ENCODE measurements at places on chromosomes 5 and 9.

DNA sequence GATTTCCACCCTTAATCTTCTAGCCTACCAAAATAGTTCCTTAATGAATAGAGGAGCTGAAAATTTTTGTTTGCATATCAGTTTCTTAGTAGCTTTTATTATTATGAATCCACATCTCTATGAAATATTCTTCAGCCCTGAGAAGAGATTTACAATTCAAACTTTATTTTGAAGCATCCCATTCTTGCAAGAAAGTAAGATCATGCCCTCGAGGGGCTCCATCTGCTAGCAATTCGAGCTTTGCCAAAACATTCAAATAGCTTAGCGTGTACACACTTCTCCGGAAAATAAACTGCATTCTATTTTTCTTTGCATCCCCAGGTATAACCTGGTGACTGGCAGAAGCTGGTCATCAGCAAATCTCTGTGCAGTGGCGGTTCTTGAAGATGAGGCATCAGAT is 370.7 kb downstream of the MTRR start:
- H3K27me3 ChIP-seq: no peaks in the 10 kb centered on the region
- no peaks in the 10 kb centered on the region for H3K4me1 ChIP-seq
- H3K27ac ChIP-seq: no peak overlapping the region

GRCh38 chr9:127154390-127155191 is 32.2 kb upstream of the ANGPTL2 start:
- no peak for DNase-seq
- H3K4me3 ChIP-seq: no peak overlapping the region
- no peaks in the 10 kb centered on the region for H3K36me3 ChIP-seq

- no peak overlapping the region for H3K27ac ChIP-seq
- H3K4me3 ChIP-seq: no peak overlapping the region
- no peak for DNase-seq
Measured at GRCh38 chr5:145906401-145906800, 30.0 kb upstream of the SH3RF2 start.

GRCh38 chr5:150511578-150512367 is 3.8 kb downstream of the NDST1 start:
- no peak overlapping the region for H3K27ac ChIP-seq
- H3K4me3 ChIP-seq: no peak overlapping the region
- no peak for DNase-seq
- H3K27me3 ChIP-seq: no peaks in the 10 kb centered on the region
- no peaks in the 10 kb centered on the region for H3K36me3 ChIP-seq

GRCh38 chr5:170756691-170757090 is 26.8 kb upstream of the GABRP start:
- H3K4me3 ChIP-seq: no peak overlapping the region
- no peak for DNase-seq
- H3K27ac ChIP-seq: no peak overlapping the region
- H3K27me3 ChIP-seq: peaks cover 7% of the 10 kb centered on the region
- no peaks in the 10 kb centered on the region for H3K36me3 ChIP-seq
